ENCODE measurements at places on chromosomes 11 and 22.

- no peak for DNase-seq
Observed at GRCh38 chr22:44497218-44497904, 672 bp downstream of the RTL6 start.

GRCh38 chr22:19545935-19546207 is 21.7 kb upstream of the CLDN5 start:
- no peak for DNase-seq

GRCh38 chr11:123301013-123301591 is 106.1 kb upstream of the CLMP start:
- DNase-seq, result peak; percentile 61

DNA sequence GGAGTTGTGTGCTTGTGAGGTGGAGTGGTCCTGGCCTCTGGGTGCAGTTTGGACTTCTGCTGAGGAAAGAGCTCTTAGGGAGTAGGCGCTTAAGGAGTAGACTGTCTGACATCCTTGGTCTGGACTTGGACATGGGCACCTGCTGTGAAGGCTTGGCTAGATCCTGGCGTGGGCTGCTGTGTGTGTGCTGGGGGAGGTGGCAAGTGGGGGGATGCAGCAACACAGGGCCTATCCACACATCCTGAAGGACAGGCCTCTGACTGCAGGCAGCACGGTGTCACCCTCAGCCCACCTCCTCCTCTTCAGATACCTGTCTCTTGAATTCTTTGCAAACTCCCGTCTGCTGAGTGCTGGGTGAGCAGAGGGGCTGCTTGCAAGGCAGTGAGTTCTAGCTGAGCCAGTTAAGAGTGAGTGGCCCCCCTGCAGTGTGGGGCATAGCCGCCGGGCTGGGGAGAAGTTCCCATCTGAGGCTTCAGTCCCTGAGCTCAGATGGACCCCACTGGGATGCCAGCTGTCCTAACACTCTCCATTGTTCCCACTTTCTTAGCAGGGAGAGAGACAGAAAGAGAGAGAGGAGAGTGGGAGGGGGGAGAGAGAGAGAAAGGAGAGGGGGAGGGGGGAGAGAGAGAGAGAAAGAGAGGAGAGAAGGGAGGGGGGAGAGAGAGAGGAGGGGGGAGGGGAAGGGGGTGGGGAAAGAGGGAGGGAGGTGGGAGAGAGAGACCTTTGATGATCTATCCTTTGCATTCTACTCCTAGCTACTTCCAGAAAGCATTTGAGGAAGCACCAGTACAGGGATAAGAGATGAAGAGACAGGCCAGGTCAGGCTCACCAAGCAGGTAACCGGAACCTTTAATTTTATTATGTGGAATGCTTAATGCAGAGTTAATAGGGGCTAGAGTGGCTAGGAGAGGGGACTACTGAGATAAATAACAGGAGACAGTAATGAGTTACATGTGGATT is 12.6 kb downstream of the SOX10 start:
- no peak for DNase-seq

DNA sequence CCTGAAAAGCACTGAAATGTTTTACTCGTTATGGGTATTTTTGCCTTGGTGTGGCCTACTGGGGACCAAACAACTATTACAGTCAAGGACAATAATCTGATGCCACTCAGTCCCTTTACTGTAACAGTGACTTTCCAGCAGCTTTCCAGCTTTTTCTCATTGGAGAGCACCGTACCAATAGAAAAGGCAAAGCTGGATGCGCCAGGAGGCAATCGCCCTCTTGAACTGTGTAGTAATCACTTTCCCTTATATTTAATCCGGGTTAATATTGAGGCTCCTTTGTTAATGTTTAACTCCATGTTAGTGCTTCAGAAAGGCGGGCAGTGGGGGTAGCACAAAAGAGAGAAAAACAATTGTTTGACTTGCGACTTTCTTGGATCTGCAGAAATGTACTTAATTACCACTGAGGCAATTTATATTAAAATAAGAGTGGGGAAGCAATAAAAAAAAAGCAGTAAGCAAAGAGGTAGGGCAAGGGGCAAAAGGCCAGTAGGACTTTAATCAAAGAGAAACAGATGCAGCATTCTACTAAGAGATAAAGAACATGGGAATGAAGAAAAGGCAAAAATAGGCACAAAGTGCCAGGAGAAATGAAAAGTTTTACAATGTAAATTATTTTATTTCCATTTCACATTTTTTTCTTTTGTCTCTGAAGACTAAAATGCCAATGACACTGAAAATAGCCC is 81.6 kb downstream of the LRRC4C start:
- DNase-seq, result no peak

DNA sequence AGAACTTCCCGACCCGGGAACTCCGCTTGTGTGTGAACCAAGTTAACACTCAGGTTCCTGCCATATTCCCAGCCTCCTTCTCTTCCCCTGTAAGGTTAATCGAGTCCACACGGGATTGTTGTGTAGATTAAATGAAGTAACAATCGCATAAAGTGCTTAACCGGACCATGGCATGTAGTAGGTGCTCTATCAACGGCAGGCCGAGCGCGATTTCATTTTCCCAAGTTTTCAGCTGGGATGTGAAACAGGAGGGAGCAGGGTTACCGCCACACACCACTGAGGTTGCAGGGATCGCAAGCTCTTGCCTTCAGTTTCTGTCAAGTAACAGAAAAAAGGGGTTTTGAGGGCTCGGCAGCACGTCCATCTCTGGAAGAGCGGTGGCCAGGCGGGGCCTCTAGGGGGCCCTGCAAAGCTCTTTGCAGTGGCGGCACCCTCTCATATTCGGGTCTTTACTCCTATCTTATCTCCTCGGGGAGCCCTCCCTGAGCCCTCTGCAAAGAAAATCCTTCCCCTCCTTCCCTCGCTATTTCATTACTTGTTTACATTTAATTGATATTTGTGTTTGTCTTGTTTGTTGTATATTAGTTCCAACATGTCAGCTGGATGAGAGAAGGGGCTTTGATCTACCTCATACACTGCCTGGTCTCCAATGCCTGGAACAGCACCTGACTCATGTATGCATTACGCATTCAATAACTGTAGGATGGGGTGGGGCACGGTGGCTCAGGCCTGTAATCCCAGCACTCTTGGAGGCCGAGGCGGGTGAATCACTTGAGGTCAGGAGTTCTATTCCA is 816 bp upstream of the PLEKHA7 start:
- DNase-seq, result no peak

DNA sequence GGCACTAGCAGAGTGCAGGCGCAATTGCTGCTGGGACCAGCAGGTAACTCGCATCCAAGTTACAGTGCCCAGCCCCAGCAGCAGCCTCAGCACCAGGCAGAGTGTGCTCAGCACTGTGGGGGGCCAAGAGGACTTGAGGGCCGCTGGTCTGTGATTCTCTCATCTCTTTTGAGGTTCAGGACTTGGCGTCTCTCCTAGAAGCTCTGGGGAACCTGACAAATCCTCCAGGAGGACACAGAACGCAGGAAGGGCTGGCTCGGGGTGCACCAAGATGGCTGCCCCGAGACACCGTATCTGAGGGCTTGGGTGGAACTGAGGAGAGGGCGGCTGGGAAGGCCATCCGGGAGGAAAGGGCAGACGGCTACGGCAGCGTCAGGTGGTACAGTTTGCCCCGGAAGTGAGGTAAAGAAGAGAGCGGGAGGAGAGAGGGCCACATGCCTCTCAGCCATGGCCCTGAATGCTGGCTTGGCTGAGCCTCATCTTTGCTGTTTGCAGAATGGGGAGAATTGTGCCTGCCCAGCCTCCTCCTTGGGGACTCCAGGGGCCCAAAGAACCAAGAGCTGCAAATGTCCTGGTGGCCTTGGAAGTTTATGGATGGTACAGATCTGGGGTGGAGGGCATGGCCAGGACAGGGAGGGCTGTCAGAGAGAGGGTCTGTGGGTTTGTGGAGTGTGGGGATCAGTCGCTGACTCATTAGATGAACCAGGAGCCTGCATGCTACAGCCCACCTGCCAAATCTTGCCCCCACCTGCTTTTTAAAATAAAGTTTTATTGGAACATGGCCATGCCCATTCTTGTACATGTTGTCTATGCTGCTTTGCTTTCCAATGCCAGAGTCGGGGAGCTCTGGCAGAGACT is 78.0 kb downstream of the MYEOV start:
- no peak for DNase-seq

GRCh38 chr11:132119573-132119972 is 749.2 kb downstream of the NTM start:
- no peak for DNase-seq

DNA sequence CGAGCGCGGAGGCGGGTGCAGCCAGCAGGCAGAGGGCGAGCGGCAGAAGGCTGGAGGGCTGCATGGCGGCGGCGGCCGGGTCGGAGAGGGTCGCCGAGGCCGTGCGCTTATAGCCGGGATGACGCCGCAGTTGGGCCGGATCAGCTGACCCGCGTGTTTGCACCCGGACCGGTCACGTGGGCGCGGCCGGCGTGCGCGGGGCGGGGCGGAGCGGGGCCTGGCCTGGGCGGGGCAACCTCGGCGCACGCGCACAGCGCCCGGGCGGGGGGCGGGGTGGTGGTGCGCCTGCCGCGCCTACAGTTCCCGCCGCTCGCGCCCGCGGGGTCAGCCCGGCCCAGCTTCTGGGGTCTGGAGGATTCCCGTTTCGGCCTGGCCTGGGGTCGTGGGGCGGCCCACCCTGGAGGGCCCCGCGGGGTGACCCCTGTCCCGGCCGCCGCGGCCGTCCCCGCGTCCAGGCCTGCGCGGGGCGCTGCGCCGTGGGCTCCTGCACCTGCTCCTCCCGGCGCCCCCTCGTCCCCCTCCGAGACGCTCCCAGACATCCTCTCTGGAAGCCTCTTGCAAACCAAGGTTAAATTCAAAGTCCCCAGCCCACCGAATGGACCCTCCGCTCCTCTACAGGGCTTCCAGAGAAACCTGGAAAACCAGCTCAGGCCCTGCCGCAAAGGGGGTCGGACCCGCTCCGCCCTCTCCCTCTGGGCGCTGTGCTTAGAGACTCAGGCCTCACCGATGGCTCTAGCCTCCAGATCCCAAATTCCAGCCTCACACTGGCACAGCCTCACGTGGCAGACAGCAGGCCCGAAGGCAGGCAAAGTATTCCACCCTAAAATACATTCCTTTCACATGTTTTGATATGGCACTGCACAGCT is at the start of gene CTSD:
CTSD (minus strand) TSS at position 132 of the 866 bp plus-strand sequence; CDS start at position 64, 68 bp downstream.
- DNase-seq, result peak; percentile 72

- no peak for DNase-seq
Observed at GRCh38 chr22:49957826-49958365, 2.7 kb upstream of the PIM3 start.

GRCh38 chr11:59243633-59244032 is 30.9 kb upstream of the MPEG1 start:
- DNase-seq, result no peak

DNA sequence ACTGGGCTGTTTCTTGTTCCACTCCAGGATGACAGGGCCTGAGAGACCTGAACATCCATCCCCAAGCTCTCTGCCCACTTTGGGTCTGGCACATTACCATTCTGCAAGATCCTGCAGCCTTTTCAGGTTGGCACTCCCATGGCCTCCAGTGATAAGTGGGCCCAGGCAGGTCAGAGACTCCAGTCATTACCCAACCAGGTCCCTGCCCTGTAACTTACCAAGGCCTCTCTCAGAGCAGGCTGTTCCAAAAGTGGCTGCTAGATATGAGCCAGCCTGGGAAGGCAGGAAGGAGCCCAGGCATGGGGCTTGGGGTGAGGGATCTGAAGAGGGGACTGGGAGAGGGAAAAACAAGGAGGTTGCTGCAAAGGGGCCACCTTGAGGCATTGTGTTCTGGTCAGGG is 35.9 kb downstream of the KCNQ1OT1 start:
- DNase-seq, result no peak
